ENCODE measurements at places on chromosomes 3 and 15. TPM values are rescaled to one million over a fixed set of nuclear protein-coding genes. Genes with fewer than 3 reads are reported as not detected.
A peak's percentile ranks its signal among the peaks of the same experiment; 100 is the strongest.

DNA sequence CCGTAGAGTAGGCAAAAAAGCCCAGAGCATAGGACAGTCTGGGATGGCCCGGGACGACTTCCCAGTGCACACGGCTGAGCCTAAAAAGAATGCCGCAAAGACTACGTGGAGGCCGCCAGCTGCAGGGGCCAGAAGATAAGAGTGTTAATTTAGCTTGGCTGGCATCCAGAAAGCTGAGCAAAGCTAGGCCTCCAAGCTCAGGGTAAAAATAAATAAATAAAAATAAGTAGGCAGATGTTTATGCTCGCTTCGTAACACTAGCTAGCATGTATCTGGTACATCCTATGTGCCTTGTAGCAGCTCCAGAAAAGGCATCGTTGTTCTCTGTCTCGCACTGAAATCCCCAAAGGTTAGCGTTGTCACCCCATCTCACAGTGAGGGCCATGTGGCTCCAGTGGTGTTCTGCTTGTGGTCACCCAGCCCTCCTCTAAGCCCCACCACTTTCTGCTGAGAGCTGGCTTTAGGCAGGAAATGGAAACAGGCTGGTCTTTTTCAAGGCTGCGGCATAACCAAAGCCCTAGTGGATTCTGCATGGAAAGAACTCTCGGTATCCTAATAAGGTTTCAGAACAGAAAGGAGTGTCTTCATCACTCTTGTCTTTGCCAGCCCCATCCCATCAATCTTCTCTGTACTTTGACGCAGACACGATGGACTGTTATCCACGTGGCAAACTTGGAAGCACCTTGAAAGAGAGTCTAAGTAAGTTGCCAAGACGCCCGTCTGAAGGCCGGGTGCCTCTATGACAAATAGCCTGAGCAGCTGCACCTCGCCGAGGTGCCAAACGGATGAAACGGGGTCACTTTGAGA lies 58.1 kb upstream of the MEF2A start:
- peak; percentile 58 for DNase-seq

Gene TLR9
- 0.28 TPM for polyA plus RNA-seq

Gene TGM4
- polyA plus RNA-seq: 0.05 TPM

Gene RPP25
- polyA plus RNA-seq: 3.3 TPM

DNA sequence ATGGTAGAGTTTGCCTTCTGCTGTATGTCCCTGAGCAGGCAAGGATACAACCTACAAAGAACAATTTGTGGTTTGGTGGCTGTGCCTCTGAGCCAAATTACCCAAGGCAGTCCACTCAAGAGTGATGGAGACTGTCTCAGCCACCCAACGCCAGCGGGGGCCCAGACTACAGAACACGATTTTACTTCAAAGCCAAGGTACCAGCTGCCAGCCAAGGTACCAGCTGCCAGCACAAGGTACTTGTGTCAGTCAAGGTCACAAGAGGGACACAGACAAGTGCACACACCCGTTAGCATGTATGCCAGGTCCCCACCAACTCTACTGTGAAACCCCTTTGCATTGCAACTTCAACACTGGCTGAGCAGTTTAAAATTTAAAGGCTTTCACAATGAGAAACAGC lies 23.5 kb downstream of the COLQ start:
- no peak for DNase-seq

Gene ASB14
- 0.97 TPM for polyA plus RNA-seq

GRCh38 chr3:81932681-81933080 lies 171.2 kb upstream of the GBE1 start:
- no peak for DNase-seq

DNA sequence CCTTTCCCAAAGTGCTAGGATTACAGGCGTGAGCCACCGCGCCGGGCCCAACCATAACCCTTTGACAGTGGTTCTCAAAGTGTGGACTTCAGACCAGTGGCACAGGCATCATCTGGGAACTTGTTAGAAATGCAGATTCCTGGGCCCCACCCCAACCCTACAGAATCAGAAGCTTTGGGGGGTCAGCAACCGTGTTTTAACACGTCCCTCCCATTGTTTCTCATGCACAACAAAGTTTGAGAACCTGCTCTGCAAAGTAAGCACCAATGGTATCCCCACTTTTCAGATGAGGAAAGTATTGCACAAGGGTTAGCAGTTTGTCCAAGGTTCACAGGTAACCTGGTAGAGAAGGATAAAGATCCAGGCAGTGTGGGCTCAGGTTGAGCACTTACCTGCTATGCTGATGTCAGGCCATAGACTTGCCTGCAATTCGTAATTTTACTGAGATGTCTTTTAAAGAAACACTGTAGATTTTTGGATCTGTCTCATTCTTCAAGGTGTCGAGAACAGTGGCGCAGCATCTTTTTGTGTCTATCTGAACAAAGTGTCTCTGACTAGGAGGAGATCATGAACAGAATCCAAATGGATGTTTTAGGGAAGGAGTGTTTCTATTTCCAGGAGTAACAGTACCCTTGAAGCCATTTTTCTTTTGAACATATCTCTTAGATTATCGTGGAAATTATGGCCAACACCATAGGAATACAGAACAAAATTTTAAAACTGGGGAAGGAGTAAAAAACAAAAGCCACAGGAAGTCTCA lies 2.5 kb downstream of the GXYLT2 start:
- no peak for DNase-seq

Data from renal pelvis (tissue), 12 donors.